T-helper 2 cell treated with Interferon-gamma antibody and Interleukin-4, amounts not matched to agents 100 ng/mL and 5 ng/mL, for 36 hours (primary cell): ENCODE measurements at places on chromosomes 7 and 10. TPM values are rescaled to one million over a fixed set of nuclear protein-coding genes. Genes with fewer than 3 reads are reported as not detected.

SDK1 gene
- total RNA-seq, result 0.09 and 0.16 TPM in 2 replicates

TACR2 gene
- not detected in 2 replicates for total RNA-seq

LIPF gene
- total RNA-seq, result not detected in 2 replicates

ANAPC16 gene
- total RNA-seq, result 78.7 and 82.1 TPM in 2 replicates

LRRN3 gene
- total RNA-seq, result 132 and 138 TPM in 2 replicates

SPDYE11 gene
- not detected in 2 replicates for total RNA-seq

ENKUR gene
- total RNA-seq, result not detected in 2 replicates

UPK3BL1 gene
- 16.6 and 25.2 TPM in 2 replicates for total RNA-seq

NPY4R2 gene
- total RNA-seq, result not detected in 2 replicates

ITGA8 gene
- not detected in 2 replicates for total RNA-seq

FAM180A gene
- not detected in 2 replicates for total RNA-seq

UNC5B gene
- total RNA-seq, result not detected in 2 replicates

CTTNBP2 gene
- total RNA-seq, result not detected in 2 replicates

COA1 gene
- total RNA-seq, result 51.1 and 53.5 TPM in 2 replicates

CXCL12 gene
- total RNA-seq, result not detected in 2 replicates

ZNF775 gene
- total RNA-seq, result 4.2 and 4.8 TPM in 2 replicates

TRIL gene
- not detected in 2 replicates for total RNA-seq

AOAH gene
- total RNA-seq, result 46.0 and 48.5 TPM in 2 replicates

FAM237B gene
- not detected in 2 replicates for total RNA-seq

HECW1 gene
- not detected in 2 replicates for total RNA-seq

TRPV6 gene
- total RNA-seq, result not detected in 2 replicates

PTPN20 gene
- total RNA-seq, result 1.9 and 2.8 TPM in 2 replicates

BTBD16 gene
- total RNA-seq, result not detected in 2 replicates

GIMAP6 gene
- total RNA-seq, result 115 and 119 TPM in 2 replicates

TMEM213 gene
- total RNA-seq, result not detected in 2 replicates

DOCK4 gene
- 0.09 and 0.23 TPM in 2 replicates for total RNA-seq

STAMBPL1 gene
- 39.4 and 39.5 TPM in 2 replicates for total RNA-seq

EPDR1 gene
- 0.20 and 0.36 TPM in 2 replicates for total RNA-seq

SEMA3A gene
- 0.59 and 0.66 TPM in 2 replicates for total RNA-seq

PAX4 gene
- not detected in 2 replicates for total RNA-seq

JAKMIP3 gene
- total RNA-seq, result 1.0 and 1.3 TPM in 2 replicates

DYDC2 gene
- total RNA-seq, result not detected in 2 replicates

MRPS17 gene
- 16.4 and 16.6 TPM in 2 replicates for total RNA-seq

ASB4 gene
- not detected in 2 replicates for total RNA-seq

STEAP1 gene
- 0.48 TPM in 1 of 2 replicates, not detected in the other for total RNA-seq

HIBADH gene
- 14.5 TPM in 2 replicates for total RNA-seq

CYP3A4 gene
- total RNA-seq, result not detected in 2 replicates

PIK3AP1 gene
- total RNA-seq, result 2.7 and 3.1 TPM in 2 replicates

KIF5B gene
- total RNA-seq, result 69.3 and 70.4 TPM in 2 replicates
